Stimulated activated CD8-positive, alpha-beta memory T cell treated with anti-CD3 and anti-CD28 coated beads, Interleukin-12 subunit alpha, Interleukin-12 subunit beta, amount 100 ng/mL, for 4 hours (primary cell): ENCODE measurements at places on chromosomes 12 and 14.

- DNase-seq, result no peak
Observed at GRCh38 chr12:76265424-76266180, 82.6 kb downstream of the BBS10 start.

- no peak for DNase-seq
Observed at GRCh38 chr14:58947814-58948445, 240.5 kb upstream of the DAAM1 start.

GRCh38 chr12:11981121-11981733 is 89.5 kb upstream of the BCL2L14 start:
- peak; percentile 7 for DNase-seq

DNA sequence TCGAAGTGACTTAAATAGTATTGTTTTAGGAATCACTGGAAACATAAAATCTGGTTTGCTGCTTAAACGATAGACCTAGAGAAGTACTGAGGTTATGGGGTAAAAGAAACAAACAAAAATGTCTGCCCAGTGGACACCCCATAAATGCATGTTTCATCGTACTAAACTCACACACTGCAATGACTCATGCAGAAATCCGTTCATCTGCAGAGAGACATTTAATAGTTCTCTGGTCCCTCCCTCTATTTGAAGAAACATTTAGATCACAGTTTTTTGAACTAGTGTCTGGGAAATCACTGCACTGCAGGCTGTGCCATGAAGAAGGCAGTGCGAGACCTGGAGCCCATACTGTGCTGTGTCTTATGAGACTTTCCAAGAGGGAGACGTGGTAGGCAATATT is 25.5 kb downstream of the SLC17A8 start:
- no peak for DNase-seq

GRCh38 chr14:43786066-43786762 is 720.9 kb downstream of the FSCB start:
- no peak for DNase-seq

DNA sequence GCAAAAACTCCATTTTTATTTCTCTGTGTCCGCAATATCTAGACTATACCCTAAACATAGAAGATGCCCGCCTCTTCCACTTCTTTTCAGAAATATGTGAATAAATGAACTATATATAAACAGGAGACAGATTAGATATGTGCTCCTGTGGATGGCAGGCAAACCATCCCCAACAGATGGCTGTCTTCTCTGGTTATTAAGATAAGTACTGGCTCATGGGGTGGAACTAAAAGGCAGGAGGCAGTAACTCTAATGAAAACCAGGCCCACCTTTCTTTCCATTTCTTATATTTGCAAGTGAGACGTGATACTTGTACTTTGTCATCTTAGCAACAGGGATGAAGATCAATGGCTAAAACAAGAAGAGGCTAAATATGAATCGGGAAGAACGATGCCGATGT is 20.2 kb downstream of the E2F7 start:
- DNase-seq, result no peak

DNA sequence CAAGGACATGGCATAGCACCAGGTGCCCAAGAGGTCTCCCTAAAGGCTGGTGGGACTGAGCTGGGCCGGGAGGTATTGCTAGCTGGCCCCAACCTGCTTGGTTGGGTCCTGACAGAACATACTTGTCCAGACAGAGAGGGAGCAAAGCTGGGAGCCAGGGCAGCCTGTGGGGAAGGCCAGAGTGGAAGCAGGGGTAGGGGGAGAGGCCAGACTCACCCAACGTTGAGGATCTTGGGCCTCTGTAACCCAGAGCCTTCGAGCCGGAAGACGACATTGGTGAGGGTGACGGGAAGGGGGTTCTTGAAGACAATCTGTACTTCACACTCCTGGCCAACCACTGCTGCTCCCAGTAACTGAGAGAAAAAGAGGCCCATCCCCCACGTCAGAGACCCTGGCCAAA is 9.0 kb downstream of the TGM1 start:
- DNase-seq, result no peak

GRCh38 chr12:57898308-57898970 is 42.9 kb upstream of the ATP23 start:
- DNase-seq, result no peak

GRCh38 chr12:56718636-56719035 is 6.5 kb downstream of the NACA start:
- no peak for DNase-seq

GRCh38 chr14:27409944-27410343 is 812.1 kb upstream of the NOVA1 start:
- DNase-seq, result no peak

DNA sequence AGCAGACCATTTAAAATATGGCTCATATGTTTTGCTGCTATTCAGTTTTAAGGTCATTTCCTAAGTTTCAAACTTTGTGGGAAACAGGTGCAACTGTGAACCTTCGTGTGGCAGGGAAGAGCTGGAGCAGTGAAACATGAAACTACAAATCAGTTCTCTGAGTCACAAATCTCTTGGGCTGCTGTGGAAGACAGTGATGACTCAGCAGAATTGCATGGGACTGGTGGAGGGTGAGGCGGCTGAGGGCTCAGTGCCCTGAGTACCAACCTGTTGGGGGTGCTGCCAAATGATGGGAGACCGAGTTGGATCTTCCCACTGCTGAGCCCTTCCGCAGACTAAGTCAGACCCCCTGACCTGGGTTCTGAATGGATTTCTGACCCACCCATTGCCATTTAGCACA is 8.4 kb upstream of the CALM1 start:
- DNase-seq, result no peak

- no peak for DNase-seq
Observed at GRCh38 chr12:8894986-8895385, 19.3 kb upstream of the PHC1 start.

- DNase-seq, result no peak
Observed at GRCh38 chr12:110316861-110317260, 35.8 kb downstream of the ATP2A2 start.

- DNase-seq, result no peak
Observed at GRCh38 chr14:97402279-97402678, 605.1 kb downstream of the VRK1 start.

GRCh38 chr12:26100666-26101349 is 24.0 kb downstream of the BHLHE41 start:
- no peak for DNase-seq

- DNase-seq, result no peak
Observed at GRCh38 chr12:87967871-87968270, 61.3 kb downstream of the C12orf50 start.

- DNase-seq, result no peak
Observed at GRCh38 chr12:105018012-105018411, 31.9 kb downstream of the NOPCHAP1 start.

- no peak for DNase-seq
Observed at GRCh38 chr12:1503281-1503711, 91.1 kb downstream of the FBXL14 start.

DNA sequence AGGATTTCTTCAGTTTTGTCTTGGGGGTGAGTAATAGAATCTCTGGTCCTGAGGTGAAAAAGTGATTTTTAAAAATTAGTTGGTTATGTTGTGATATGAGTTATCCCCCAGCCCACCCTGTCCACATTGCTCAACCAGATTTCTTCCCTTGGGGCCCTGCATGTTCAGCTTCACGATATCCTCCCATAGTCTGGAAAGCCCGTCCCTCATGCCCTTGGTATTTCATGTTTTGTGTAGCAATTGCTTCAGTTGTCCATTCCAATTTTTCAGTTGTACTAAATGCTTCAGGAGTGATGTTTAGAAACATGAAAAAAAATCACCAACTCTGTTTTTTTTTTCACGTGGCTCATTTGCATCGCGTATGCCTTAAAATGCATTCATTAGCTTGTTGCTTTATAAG is 17.5 kb upstream of the BICD1 start:
- no peak for DNase-seq

- no peak for DNase-seq
Observed at GRCh38 chr12:79424109-79424721, 266.5 kb downstream of the PAWR start.

- DNase-seq, result no peak
Observed at GRCh38 chr14:44937547-44937946, 24.2 kb downstream of the KLHL28 start.

GRCh38 chr12:131799828-131800593 is 28.2 kb upstream of the MMP17 start:
- no peak for DNase-seq

DNA sequence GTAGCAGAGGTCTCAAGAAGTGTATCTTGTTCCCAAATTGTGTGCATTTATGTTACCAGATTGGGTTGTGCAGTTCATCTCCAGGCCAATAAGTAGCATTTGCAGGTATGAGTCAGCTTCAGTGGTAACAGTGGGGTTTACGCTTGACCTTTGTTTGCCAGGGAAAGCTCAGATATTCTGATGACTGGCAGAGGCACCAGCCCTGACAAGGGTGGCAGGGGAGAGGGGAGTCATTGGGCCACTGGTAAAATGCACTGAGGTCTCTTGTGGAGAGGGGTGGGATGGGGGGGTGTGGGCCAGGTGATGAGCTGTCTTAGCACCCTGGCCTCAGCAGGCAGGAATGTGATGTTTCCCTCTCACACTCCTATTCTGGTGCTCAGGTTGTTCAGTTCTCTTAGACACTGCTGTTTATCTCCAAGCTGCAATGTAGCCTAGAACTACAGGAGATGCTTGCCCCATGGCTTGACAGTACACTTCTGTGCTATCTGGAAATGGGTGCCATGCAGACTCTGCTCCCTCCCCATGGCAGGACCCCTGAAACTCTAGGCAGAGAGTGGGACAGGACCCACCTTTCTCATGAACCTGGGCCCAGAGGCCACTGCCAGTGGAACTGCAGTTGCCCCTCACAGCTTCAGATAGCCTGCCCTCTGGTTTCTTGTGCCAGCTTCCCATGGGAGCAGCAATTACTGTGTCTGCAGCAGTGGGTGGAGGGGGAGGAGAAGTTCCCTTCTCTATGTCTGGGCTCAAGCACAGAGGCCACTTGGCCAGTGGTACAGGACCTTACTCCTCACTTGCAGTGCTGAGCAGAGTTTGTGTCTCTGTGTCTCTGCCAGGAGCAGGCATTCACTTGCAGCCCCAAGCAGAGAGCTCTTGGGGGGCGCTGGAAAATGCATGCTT is 31.9 kb downstream of the USP15 start:
- DNase-seq, result no peak

DNA sequence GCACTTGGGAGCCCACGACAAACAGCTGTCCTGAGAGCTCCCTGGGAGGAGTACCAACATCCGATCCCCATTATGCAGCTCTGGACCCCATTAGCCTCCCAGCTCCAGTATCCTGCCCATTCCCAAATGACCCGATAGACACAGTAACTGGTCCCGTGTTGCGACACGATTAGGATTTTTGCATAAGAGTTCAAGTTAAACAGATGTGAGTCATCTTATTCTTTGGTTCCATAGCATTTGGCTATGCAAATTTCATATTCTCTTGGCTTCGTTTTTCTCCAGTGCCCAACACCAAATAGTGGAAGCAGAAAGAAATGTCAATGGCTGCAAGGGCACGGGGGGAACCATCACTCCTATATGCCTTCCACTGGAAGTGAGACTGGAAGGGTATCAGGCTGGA is 43.0 kb upstream of the LRRC10 start:
- no peak for DNase-seq

GRCh38 chr12:95721320-95721719 is 69.2 kb downstream of the NTN4 start:
- DNase-seq, result no peak

DNA sequence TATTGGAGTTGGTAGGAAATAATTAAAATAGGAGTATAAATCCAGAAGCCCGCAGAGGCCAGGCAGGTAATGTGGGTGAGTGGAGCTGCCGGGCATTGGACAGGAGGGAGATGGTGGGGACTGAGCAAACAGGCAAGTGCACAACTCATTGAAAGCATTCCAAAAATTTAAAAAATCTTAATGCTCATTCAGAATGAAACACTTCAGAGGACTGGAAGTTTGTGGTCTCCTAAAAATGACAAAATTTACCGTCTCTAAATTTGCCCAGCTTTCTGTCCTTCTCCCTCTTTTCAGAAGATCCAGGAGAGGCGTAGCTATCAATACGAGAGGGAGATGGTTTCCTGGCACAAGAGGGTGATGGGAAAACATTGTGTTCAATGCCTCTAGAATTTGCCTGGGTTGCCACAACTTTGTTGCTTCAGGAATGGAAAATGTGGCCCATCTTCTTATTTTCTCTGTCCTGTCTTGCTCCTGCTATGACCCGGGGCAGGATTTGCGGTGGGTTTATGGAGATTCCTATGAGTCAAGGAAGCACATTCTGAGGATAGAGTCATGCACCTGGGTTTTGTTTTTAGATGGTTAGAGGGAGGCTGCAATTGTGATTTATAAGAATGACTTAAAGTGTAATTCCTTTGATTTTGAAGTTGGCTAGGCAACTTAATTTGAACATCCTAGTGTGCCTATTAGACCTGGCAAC is 72.2 kb downstream of the BORCS5 start:
- DNase-seq, result no peak

- no peak for DNase-seq
Observed at GRCh38 chr12:98828802-98829600, 183.9 kb downstream of the APAF1 start.

DNA sequence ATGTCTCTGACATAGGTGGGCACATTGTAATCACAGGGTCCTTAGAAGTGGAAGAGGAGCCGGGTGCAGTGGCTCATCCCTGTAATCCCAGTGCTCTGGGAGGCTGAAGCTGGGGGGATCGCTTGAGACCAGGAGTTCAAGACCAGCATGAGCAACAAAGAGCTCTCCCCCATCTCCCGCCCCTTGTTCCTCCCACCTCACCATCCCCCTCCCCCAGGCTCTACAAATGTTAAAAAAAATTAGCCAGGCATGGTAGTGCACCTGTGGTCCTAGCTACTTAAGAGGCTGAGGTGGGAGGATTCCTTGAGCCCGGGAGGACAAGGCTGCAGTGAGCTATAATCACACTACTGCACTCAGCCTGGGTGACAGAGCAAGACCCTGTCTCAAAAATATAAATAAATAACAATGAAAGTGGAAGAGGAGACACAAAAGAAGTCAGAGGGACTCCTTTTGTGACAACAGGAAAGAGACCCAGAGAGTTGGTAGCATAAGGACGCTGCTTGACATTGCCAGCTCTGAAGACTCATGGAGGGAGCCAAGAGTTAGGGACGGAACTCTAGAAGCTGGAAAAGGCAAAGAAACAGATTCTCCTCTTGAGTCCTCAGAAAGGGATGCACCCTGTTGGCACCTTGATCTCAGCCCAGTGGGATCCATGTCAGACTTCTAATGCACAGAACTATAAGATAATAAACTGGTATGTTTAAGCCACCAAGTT is 29.6 kb upstream of the CSRP2 start:
- no peak for DNase-seq

DNA sequence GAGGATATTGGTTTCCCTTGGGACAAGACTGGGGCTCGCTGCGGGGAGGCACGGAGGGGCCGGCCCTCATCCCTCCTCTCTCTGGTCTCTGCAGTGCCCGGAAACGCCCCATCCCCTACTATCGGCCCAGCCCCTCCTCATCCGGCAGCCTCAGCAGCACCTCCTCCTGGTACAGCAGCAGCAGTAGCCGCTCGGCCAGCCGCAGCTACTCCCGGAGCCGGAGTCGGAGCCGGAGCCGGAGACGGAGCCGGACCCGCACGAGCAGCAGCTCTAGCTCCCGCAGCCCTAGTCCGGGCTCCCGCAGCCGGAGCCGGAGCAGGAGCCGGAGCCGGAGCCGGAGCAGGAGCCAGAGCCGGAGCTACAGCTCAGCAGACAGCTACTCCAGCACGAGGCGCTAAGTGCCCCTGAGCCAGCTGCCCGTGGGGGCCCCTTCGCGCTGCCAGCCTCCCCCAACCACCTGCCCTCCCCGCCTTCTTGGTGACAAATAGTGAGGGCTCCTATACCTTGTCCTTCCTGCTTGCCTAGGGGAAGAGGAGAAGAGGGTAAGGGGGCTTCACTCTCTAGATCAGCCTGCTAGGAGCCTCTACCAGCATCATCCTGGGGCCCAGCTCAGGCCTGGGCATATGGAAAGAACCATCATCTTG is 22.2 kb upstream of the HSPB8 start:
- no peak for DNase-seq
